ENCODE measurements at places on chromosomes 6 and 20.

DNA sequence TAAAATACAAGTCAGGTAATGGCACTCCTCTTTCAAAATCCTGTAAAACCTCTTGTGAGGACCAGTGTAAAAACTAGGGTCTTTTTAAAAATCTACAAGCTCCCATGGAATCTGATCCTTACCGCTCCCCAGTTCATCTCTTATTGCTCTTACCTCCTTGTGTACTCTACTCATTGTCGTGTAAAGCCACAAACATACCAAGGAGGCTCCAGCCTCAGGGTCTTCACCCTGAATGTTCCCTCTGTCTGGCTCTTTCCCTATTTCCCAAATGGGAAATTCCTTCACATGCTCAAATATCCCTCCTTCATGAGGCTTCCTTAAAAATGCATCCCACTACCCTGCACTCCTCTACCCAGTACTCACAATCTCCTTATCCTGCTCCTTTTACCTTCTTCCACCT is 67.1 kb downstream of the TASP1 start:
- DNase-seq, result no peak

DNA sequence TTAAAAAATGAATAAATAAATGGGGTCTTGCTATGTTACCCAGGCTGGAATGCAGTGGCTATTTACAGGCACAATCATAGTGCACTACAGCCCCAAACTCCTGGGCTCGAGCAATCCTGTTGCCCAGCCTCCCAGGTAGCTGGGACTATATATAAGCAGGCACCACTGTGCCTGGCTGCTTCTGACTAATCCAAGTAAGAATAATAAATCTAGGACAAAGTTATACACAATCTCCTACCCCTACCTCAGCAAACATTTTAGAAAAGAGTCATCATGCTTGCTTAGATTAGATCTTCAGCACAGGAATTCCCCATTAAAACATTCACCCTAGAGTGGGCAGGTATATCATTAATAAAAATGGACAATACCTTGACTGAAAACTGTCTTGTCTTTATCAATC is 124.6 kb downstream of the REV3L start:
- no peak for DNase-seq

- peak; percentile 52 for DNase-seq
Measured at GRCh38 chr6:53793318-53794136, 1.3 kb upstream of the LRRC1 start.

GRCh38 chr20:64036346-64037198 is 590 bp downstream of the C20orf204 start:
- DNase-seq, result no peak

DNA sequence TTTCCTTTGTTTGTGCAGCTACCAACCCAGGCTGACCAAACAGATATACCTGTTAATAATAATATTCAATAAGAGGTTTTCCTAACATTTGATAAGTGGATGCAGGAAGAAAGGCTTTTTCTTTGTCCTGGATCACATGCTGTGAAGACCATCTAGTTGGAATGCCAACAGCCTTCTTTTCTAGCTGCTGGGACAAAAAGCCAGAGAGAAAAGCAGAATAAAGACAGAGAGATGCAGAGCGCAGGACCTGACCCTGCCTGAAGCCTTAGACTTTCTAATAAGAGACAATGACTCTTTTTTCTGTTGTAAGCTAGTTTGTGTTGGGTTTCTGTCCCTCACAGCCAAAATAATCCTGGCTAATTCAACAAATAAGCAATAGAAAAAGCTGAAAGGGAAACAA is 308.2 kb downstream of the PHF3 start:
- DNase-seq, result no peak

GRCh38 chr20:6886065-6886729 is 118.7 kb downstream of the BMP2 start:
- no peak for DNase-seq

GRCh38 chr20:5670874-5671273 is 79.3 kb upstream of the SHLD1 start:
- no peak for DNase-seq

GRCh38 chr6:155765275-155766194 is 309.9 kb upstream of the NOX3 start:
- no peak for DNase-seq

DNA sequence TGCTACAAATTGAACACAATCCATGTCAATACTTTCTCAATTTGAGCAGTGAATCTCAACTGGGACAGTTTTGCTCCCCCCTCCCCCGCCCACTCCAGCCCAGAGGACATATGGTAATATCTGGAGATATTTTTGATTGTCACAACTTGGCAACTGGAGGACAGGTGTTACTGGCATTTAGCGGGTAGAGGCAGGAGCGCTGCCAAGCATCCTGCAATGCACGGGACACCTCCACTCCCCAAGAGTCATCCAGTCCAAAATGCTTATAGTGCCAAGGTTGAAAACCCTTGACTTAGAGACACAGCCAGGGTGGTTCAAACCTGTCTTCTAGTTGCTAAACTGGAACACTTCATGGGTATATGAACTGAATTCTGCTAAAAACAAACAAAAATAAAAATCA is 26.9 kb upstream of the LRRC1 start:
- DNase-seq, result no peak

DNA sequence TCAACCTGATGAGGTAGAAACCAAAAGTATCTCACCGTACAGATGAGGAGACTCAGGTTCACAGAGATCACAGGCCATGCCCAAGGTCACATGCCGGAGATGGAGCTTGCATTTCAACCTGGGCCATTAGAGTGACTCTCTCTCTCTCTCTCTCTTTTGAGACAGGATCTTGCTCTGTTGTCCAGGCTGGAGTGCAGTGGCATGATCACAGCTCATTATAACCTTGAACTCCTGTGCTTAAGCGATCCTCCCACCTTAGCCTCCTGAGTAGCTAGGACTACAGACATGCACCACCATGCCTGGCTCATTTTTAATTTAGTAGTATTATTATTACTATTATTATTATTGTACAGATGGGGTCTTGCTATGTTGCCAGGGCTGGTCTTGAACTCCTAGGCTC is 2.8 kb upstream of the CSNK2A1 start:
- DNase-seq, result no peak

DNA sequence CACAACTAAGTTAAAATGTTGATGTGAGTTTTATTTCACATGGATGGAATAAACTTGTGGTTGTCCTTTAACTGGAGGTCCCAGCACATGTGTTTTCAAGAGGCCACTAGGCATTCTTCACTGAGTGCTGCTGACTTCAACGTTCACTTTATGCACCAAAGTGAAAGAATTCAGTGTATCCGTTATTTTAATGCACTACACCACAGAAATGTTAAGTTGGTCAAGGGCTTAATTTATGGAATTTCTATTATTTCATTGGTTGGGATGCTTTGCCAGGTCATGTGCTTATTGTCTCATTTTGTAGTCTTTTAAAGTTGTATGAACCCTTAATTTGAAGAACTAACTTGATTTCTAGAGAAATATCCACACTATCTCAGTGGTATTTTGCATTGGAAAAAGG is 106.4 kb downstream of the PPP1R14C start:
- DNase-seq, result no peak

DNA sequence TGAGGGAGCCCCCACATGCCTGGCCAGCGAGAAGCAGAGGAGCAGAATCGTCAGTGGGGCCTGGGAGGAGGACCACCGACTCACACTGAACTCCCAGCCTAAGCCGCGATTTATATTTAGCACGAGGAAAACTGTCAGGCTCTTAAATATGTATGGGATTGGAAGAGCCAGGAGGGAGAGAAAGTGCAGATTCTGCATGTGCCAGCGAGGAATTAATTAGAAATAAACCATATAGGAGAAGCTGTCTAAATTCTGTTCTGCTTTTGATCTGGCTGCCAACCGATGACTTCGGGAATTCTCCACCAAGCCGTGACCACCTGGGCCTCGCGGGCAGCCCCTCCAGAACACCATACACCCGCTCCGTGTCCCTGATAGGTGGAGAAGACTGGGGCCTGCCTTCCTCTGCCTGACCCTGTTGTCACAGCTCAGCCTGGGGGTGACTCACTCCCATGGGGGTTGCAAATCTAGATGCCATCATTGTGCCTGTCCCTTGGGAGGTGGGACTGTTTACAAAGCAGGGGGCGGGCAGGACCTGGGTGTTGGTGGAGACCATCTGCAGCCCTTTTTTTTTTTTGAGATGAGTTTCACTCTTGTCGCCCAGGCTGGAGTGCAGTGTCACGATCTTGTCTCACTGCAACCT is 91.1 kb upstream of the PMEPA1 start:
- DNase-seq, result no peak

DNA sequence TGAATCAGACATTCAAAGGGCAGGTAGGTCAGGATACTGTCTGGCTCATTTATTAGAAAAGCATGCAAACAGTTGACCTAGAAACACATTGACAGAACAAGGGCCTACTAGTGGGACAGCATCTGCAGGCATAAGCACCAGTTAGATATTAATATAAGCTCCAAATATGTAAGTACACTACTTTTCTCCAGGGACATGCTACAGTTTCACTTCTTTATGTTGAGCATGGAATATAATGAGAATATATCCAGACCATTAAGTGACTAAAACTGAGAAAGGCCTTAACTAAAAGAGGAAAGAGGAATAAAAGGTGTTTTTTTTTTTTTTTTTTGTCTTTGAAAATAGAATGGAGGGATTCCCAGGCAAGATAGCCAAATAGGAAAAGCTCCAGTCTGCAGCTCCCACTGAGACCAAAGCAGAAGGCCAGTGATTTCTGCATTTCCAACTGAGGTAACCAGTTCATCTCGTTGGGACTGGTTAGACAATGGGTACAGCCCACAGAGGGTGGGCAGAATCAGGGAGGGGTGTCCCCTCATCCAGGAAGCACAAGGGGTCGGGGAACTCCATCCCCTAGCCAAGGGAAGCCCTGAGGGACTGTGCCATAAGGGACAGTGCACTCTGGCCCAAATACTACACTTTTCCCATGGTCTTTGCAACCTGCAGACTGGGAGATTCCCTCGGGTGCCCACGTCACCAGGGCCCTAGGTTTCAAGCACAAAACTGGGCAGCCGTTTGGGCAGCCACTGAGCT is 251.6 kb downstream of the PHF3 start:
- no peak for DNase-seq

DNA sequence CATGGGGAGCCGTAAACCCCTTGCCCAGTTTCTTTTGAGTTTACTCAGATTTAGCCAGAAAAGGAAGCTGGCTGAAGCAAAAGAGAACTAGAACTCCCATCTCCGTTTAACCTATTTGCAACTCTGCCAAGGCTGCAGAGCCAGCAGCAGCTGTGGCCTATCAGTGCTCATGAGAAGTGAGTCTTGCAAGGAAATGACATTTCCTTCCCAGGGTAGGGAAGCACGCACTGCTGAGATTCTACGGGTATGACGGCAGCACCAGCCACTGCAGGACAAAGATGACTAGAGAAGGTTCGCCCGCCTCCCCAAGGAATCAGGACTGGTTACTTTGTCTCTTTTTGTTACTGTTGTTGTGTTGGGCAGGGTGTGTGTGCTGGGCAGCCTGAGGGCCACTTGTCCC is 47.6 kb downstream of the PPP1R3G start:
- no peak for DNase-seq

DNA sequence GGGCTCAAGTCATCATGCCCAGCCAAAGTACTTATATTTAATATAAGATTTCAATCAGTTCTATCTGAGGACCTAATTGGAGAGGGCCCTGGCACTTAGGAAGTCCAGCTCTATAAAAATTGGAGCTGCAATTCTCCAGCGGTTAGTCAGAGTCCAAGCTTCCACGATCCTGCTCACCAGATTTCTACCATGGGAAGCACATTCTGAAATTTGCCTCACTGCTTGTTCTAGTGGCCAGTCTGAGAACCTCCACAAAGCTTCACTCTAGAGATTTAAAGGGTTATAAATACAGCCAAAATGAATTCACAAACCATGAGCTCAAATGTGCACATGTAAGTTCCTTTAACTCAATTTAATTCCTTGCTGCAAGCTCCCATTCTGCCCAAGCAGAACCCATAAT is 33.5 kb downstream of the PNLDC1 start:
- no peak for DNase-seq

- DNase-seq, result no peak
Measured at GRCh38 chr20:33671573-33672288, 2.5 kb downstream of the NECAB3 start.

- DNase-seq, result no peak
Measured at GRCh38 chr20:2816583-2817340, 598 bp downstream of the TMEM239 start.

DNA sequence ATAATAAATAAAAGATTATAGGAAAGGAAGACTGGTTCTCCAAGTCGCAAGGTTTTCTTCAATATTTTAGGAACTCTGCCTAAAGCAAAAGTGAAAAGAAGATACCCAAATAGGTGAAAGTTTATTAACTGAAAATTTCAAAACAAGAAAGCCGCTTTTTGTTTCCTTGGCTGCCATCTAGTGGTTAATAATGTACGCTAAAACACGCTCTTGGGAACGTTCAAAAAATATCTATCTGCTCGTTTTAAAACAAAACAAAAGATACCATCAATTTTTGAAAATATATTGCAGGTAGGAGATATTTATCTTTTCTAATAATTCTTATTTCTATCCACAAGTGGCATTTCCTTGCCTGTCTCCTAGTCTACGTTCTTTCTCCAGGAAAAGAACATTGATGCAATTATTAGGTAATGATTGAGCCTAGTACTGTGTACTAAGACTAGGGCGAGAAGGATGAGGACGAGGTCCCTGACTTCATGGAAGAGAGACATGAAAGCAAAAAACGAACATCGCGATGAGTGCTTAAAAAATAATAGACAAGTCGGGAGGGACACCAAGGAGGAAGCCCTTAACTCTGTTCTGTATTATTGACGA is 97.2 kb downstream of the SPTLC3 start:
- DNase-seq, result no peak

DNA sequence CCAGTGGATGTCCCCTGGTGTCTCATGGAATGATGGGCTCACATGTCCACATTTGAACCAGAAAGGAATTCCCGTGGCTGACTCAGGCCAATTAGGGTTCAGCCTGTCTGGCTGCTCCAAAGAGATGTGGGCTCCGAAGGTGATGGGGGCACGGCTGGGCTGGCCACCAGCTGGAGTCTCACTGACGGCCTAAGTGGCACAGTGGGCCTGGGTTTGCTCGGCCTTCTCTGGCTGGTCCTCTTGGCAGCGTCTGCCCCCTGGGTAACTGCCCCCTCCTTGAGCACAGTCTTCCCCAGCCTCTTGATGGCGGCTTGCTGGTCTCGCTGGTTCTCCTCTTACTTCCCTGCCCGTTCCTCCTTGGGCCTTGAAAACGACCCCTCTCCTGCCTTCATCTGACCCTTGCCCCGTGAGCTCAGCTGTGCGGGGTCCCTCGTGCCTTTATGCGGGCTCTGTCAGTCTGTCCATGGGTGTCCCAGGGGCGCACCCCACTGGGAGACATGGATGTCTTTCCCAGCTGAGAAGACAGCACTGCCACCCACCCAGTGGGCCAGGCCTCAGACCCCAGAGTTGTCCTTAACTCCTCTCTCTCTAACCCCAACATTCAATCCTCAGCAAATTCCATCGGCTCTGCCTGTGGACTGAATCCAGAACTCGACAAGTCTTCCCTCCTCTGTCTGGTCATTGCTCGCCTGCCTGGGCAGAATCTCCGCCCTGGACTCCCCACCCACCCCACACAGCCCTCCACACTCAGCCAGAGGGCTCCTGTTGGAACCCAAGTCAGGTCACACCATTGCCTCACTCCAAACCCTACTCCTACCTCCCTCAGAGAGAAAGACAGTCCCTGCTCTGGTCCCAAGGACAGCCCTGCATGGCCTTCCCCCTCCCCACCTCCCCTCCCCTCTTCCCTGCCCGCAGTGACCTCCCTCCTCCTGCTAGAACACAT is 78.7 kb downstream of the CEBPB start:
- DNase-seq, result no peak

- no peak for DNase-seq
Measured at GRCh38 chr6:23547851-23548250, 578.2 kb upstream of the NRSN1 start.

Data from stimulated activated CD4-positive, alpha-beta T cell treated with anti-CD3 and anti-CD28 coated beads, Interleukin-15, amount 100 ng/mL, for 24 hours (primary cell).